SW 1271 (cell line): ENCODE measurements at places on chromosomes 6 and 20.

DNA sequence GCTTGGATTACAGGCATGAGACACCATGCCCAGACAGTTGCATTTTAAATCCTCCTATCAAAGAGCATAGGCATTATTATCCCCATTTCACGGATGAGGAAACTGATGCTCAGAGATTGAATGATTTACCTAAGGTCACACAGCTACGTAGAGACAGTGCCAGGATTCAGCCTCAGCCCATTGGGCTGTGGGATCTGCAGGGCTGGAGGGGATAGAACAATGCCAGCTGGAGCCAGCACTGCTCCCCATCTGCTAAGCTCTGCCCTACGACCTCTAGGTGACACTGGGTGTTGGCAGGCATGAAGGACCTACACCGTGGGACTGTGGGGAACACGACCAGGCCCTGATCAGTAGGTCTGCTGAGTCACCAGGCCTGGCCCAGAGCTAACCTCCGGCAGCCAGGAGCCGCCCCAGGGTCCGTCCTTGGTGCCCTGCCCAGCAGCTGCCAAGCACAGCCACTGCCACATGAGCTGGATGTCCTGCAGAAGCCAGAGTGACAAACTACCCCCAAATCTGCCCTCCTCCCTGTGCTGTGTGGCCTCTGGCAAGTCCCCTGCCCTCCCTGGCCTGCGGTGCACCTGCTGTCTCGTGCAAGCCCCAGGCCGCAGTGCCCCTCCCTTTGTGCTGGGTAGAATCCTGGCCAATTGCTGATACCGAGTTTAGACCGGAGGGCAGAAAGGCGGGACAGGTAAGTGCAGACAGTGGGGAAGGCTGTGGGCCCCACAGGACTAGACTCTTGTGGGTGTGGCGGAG lies 47.6 kb upstream of the PTGIS start:
- no peak for DNase-seq

DNA sequence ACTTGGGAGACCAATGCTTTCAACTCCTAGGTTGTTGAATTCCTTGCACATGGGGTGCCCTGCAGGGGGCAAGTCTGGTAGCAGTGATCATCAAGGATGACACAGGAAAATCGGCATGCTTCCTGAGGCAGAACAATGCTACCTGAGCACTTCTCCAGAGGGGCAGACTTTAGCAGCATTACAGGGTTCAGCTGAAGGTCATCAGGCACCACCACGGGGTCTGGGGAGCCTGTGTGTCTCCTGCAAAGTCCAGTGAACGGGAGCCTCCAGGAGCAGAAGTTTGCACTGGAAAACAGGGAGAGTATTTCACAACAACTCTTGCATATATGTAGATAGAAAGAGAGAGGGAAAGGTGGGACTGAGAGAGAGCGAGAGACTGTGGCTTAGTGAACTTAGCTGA lies 10.2 kb downstream of the VSX1 start:
- no peak for DNase-seq

DNA sequence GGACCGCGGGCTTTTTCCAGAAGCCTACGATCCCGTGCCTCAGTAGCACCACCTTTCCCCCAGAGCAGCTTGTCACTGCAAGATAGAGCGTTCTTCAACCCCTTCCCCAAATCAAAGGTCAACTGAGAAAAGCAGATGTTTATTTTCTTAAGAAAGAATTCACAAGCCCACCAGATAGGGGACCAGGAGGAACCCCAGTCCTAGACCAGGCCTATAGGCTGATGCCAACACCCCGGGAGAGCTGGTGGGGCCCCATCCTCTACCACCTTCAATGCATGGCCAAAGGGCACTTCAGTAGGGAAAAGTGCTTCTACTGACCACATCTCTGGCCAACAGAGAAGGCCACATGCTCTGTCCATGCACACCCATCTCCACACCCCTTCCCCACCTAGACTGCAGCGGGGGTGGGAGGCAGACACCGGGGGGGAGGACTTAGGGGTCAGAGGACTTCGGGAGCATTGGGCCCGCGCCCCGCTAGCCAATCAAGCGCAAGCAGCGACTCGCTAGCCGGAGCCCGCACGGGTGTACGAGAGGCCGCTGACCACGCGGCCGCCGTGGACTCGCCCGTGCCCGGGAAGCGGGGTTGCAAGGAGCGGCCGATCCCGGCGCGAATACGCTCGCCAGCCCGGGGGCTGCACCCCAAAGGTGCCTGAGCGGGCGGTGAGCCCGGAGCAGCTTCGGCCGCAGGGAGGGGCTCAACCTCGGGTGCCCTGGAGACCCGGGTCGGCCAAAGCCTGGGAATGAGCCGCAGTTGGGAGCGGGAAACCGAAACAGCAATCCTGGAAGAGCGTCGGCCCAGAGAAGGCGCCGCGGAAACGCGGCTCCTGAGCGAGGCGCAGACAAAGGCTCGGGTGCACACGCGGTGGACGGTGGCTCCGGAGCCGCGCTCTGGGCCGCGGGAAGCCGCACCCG lies 2.8 kb downstream of the PDE10A start:
- DNase-seq, result no peak

GRCh38 chr6:162670345-162670744 lies 57.2 kb downstream of the PRKN start:
- no peak for DNase-seq

GRCh38 chr6:25232479-25232878 lies 46.7 kb upstream of the CARMIL1 start:
- DNase-seq, result no peak

- no peak for DNase-seq
These were observed 434.5 kb downstream of the HDGFL1 start for GRCh38 chr6:23003671-23004467.
